ENCODE measurements at places on chromosomes 2 and 18.

- DNase-seq = no peak
Observed at GRCh38 chr2:174969091-174969734, 36.0 kb downstream of the CHN1 start.

GRCh38 chr18:36296650-36297416, 680 bp upstream of the FHOD3 start:
- DNase-seq = no peak

DNA sequence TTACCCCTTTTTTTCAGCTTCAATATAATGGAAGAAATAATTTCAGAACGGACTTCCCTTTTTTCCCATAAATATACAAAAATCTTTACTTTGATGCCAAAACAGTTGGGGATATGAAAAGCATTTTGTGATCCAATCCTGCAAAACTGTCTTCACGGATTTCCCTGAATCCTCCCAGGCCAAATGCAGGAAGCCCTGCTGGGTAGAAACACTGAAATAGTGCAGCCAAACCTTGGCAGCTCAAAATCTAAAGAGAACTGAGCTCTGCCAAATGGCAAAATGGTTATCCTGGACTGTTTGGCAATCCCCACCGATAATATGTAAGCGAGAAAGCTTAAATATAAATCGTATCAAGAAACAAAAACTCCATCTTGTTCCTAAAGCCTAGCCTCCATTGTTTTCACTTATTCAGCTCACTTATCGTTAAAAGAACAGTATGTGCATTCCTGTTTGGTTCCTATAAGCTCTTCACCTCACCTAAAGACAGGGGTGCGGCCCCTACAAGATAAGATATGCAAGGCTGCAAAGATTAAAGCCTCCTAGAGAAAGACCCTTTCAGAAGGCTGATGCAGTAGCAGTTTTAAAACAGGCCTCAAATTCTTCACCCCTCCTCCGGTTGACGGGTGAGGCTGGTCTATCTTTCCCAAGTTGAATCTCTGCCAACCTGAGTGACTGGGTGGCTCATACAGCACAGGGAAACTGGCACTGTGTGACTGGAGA, 48.6 kb downstream of the LAMA1 start:
- DNase-seq = no peak

- DNase-seq = no peak
Observed at GRCh38 chr2:120747281-120747680, 11.6 kb downstream of the GLI2 start.

DNA sequence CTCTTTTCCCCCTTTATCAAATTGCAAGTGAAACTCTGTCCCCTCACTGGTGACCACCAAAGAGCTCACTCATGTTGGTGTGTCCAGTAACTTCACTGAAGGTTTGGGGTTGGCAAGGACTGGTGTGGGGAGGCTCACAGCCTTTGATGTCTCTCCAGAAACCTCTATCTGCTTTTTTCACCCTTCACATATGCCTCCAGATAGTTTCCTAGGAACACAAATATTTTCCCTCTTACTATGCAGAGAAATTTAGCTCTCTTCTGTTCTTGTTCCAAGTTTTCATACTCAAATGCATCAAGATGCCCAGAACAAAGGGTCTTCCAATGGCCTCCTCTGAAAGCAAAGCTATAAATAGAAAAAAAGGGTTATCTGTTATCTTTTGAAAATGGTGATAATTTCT, 20.7 kb downstream of the DTNA start:
- no peak for DNase-seq
